GDM1 (cell line): ENCODE measurements at places on chromosomes 4 and X.

DNA sequence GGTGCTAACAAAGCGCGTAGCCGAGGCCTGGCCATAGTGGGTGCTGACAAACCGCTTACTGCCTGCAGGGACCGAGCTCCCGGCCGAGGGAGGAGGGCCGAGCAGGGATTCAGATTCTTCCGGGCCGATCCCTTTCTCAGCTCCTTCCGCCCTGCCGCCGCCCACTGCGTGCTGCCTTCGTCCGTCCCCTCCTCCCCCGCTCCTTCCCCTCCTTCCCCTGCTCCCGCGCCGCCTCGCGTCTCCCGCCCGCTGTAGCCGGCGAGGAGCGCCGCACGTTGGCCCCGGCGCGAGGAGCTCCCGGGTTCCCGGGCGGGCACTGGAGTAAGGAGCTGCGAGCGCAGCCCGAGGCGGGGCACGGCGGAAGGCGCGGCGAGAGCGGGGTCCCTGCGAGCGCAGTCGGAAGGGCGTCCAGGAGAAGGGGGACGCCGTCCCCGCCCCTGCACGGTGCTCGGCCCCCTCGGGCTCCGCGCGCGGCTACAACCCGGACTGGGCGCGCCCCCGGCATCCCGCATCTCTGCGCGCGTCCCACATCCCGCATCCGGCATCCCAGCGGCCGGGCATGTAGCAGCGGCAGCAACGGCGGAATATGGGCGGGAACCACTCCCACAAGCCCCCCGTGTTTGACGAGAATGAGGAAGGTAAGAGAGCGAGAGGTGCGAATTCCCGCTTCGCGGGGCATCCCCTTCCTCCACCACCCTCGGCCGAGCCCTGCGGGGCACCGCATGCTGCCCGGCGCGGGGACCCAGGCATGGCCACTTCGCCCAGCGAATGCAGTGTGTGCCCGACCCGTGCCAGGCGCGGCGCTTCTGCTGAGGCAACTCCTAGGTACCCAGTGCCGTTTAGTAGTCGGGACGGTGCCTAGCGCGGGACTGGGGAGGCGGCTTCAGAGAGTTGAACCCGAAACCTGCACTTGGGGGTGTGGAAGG lies at the start of gene STK32B:
Gene STK32B (plus strand): TSS at position 203 of the 926 bp plus-strand sequence.
- peak; percentile 46 for DNase-seq

GRCh38 chr4:163587867-163588266 lies 93.4 kb downstream of the TMA16 start:
- DNase-seq, result no peak

DNA sequence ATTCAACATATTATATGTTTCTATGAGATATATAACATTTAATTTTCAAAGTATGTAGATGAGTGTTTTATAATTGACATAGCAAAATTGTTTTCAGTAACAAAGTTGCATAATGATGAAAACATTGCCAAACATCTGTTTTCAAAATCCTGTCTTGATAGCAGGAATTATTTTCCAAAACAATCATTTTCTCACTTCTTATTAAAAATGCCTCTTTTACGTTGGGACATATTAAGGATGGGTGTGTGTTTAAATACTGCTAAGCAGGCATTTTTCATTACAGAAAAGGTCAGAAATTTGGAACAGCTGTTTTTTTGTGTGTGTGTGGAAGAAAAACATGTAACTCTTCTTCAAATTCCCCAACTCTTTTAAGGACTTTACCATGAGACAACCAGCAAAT lies 452.0 kb downstream of the SPRY1 start:
- DNase-seq, result no peak

GRCh38 chr4:83536362-83537272 lies 709 bp downstream of the GPAT3 start:
- no peak for DNase-seq

- DNase-seq, result peak; percentile 54
These were observed 15.8 kb downstream of the ART3 start for GRCh38 chr4:76090241-76090691.

DNA sequence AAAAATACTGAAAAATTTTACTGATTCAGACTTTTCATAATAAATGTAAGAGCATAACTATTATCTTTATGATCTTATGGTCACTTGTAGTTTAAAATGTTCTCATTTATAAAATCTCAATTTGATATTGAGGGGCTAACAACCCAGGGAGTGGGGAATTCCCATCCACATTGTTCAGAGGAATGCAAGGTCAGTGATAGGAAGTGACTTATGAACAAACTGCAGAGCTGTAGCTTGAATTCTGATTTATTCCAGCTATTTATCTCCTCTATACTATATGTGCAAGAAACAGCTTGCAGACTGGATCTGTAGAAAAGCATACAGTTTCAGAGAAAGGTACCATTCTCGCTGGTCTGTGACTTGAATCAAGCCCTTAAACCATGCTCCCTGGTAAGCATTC lies 61.6 kb downstream of the SEC24D start:
- no peak for DNase-seq

GRCh38 chr4:143515905-143516304 lies 2.4 kb downstream of the SMARCA5 start:
- DNase-seq, result no peak

DNA sequence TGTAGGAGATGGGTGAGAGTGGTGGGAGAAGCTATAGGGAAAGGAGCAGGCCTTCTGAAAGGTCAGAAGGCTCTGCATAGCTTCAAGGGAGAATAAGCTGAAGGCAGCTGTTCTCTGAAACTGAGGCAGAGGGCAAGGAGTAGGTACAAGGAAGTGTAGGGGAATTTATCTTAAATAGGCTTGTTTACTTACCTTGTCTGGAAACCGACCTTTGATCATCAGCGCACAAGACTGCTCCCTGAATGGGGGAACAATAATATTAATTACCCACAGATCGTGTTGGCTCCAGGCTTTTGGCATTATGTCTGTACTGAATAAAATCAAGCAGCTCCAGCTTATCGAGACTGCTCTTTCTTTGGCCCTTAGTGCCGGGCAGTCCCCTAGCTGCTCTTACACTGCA lies 175.5 kb upstream of the MAGEB16 start:
- no peak for DNase-seq

GRCh38 chr4:133865612-133866327 lies 335.8 kb downstream of the PABPC4L start:
- DNase-seq, result no peak

DNA sequence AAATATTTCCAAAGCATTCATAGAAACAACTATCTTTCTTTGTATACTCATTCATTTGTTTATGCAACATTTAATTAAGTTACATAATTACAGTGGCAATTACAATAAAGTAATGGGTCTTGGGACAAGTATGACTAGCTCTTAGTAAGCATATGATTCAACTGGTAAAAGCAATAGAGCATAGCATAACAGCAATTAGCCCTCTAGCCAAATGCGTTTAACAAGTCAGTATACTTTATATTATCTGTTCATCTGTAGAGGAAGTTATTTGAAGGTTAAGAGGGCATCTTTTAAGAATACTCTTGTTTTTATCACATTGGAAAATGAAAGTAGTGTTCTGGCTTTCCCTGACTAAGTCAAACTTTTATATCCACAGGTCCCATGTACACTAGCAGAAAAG lies 198.1 kb upstream of the UGT8 start:
- DNase-seq, result no peak

GRCh38 chr4:129232589-129233337 lies 136.8 kb downstream of the C4orf33 start:
- no peak for DNase-seq

- no peak for DNase-seq
These were observed 32.7 kb upstream of the LIMCH1 start for GRCh38 chr4:41505161-41505661.

DNA sequence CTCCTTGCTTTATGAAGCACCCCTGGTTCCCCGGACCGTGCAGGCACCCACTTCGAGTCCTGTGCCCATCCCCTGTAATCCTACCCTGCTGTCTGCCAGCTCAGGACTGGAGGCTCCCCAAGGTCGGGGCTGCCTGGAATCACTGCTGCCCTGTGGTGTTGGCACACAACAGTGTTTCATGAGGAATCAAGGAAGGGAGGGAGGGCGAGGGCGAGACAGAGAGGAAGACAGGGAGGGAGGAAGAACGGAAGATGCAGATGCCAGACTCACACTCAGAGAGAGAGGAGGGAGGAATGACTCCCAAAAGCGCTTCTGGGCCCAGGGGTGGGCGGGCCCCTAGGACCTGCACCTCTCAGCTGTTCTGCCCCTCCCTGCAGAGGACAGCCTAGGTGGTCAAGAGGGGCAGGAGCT lies 42.9 kb upstream of the ADRA2C start:
- DNase-seq, result no peak

GRCh38 chrX:134670134-134670924 lies 12.1 kb upstream of the PLAC1 start:
- DNase-seq, result no peak

DNA sequence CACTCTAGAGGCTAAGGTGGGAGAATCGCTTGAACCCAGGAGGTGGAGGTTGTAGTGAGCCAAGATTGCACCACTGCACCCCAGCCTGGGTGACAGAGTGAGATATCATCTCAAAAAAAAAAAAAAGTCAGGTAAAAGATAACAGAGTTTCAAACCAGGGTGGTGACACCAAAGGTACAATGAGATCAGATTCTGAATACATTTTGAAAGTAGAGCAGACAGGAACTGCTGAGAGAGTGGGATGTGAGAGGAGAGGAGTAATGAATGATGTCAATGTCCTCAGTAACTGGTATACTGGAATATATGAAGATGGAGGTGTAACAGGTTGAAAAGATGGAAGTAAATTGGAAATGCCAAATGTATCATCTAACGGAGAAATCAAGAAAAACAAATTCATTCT lies 135.6 kb downstream of the CAMK2D start:
- DNase-seq, result no peak

- no peak for DNase-seq
These were observed 535.9 kb downstream of the IQCM start for GRCh38 chr4:149279776-149280175.
